Dermis microvascular lymphatic vessel endothelial cell (primary cell): ENCODE measurements at places on chromosomes 7 and 10. TPM values are rescaled to one million over a fixed set of nuclear protein-coding genes. Genes with fewer than 3 reads are reported as not detected.

The ZNF488 gene
- 0.13 TPM in 2 replicates for total RNA-seq

GRCh38 chr7:69598487-69599285, 411 bp downstream of the AUTS2 start:
- no peak for DNase-seq

- no peak for DNase-seq
Measured at GRCh38 chr10:43024524-43024923, 52.3 kb upstream of the RET start.

DNA sequence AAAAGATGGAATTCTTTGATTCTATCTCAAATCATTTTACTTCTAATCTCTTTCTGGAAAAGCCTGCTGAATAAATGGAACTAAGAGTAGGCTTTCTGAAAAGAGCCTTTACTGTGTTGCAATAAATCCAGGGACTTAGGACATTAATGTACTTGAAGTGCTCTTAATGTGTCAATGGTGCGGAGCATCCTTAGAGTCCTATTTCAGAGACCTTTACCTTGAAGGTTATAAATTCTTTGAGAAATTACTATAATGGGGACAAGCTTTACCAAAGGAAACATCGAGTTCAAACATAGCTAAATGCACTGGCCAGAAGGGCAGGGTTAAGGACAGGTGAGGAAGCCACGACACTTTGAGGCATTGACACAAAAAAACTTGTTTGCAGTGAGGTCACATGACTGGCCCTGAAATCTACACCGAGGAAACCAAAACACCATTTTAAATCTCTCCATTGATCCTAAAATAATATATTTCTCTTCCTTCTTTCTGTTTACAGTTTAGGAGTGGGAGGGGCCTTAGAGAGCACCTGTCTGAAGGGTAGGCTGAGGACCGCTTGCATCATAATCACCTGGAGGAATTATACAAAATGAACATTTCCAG, 48.1 kb upstream of the EXOC6 start:
- DNase-seq: no peak

DNA sequence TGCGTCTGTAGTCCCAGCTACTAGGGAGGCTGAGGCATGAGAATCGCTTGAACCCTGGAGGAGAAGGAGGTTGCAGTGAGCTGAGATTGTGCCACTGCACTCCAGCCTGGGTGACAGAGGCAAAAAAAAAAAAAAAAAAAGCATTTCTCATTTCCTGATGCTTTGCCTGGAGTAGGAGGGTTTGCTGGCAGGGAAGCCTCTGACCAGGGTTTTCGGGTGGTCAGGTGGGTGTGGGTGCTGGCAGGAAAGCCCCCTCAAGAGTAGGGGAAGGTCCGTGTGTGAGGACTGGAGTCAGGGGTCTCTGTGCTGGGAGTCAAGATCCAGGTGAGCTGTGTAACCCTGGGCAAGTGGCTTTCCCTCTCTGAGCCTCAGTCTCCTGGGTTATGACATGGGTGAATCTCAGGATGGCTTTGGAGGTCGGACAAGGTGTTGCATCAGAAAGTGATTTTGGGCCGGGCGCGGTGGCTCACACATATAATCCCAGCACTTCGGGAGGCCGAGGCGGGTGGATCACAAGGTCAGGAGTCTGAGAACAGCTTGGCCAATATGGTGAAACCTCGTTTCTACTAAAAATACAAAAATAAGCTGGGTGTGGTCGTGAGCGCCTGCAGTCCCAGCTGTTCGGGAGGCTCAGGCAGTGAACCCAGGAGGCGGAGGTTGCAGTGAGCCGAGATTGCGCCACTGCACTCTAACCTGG, 3.2 kb downstream of the AMZ1 start:
- DNase-seq: no peak
